ENCODE measurements at places on chromosomes 16 and 17. TPM values are rescaled to one million over a fixed set of nuclear protein-coding genes. Genes with fewer than 3 reads are reported as not detected.

Gene NUPR1
- total RNA-seq, result 2.7 TPM

Gene GAST
- not detected for total RNA-seq

Gene KLHL10
- not detected for total RNA-seq

DNA sequence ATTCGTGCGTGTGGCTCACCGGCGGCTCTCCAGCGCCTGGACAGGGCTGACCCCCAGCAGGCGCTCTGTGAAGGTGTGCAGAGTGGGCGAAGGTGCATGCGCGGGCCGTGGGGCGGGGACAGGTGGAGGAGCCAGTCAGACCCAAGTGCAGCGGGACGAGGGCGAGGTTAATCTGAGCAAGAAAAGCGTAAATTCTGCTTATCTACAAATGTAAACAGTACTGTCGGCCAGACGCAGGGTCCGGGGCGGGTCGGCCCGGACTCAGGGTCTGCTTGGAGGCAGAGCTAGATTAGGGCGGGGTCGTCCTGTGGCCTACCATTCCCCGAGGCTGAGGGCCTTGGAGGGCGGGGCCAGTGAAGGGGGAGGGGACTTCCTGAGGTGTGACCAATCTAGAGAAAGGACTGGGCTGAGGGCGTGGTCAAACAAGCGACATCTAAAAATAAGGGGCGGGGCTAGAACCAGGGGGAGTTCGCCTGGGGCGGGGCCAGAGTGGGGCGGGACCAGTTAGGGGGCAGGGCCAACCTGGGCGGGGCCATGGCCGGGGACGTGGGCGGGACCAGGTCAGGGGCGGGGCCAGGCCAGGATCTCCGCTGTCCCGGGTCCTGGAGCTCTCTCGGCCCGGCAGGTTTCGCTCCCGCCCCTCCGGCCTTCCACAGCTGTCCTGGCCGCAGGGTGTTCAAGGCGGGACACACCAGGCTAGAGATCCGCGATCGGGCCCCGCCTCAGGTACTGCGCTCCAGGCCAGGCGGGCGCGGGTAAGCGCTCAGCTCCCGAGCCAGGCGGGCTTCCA, at the start of gene SEC14L5:
SEC14L5 (plus strand) TSS at position 611 of the 790 bp plus-strand sequence. CDS start 994 bp downstream, outside the sequence.
- peak; percentile 99 for DNase-seq

Gene METTL9
- 75.8 TPM for total RNA-seq

Gene SLC7A6OS
- total RNA-seq, result 20.9 TPM

- DNase-seq, result peak; percentile 77
These were observed 8.2 kb downstream of the RHBDF2 start for GRCh38 chr17:76492989-76493501.

Gene VTN
- total RNA-seq, result not detected

Measured in Peyer's patch (tissue), 4 donors.